ENCODE measurements at places on chromosomes 4 and X.

- peak; percentile 60 for DNase-seq
These were observed 30.9 kb downstream of the NIPAL1 start for GRCh38 chr4:48047421-48047844.

- peak; percentile 75 for DNase-seq
These were observed 327.4 kb downstream of the PPP3CA start for GRCh38 chr4:101019941-101020401.

DNA sequence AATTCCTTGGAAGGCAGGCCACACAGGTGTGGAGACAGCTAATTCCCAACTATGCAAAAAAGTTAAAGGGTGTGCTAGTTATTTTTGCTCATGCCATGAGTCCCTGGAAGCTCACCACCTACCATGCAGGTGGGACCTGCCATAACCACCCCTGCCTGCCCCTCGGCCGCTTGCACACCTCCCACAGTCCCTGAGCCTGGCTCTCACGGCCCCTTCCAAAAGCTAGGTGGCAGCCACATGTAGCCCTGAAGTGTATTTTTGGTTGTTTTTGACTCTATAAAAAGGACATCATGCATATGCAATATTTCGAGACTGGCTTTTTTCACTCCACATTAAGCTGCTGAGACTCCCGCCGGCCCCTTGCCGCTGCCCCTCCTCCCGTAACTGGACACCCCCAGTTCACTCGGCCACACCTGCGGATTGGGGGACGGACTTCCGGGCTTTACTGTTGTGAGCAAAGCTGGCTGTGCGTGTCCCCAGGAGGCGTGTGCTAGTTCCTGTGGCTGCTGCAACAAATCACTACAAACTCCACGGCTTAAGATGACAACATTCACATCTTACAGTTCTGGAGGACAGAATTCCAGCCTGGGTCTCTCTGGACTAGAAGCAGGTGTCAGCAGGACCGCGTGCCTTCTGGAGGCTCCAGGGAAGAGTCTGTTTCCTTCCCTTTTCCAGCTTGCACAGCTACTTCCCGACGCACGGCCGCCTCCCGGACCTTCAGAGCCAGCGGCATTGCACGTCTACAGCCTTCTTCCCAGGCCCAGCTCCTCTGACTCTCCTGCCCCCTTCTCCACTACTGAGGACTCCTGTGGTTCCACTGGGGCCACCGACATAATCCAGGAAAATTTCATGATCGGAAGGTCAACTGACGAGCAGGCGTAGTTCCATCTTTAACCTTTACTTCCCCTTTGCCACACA is 24.8 kb downstream of the ZFYVE28 start:
- DNase-seq, result peak; percentile 18

- DNase-seq, result no peak
These were observed 579.6 kb upstream of the IGFBP7 start for GRCh38 chr4:57689693-57690205.

GRCh38 chr4:84176016-84176415 is 323.1 kb downstream of the NKX6-1 start:
- no peak for DNase-seq

DNA sequence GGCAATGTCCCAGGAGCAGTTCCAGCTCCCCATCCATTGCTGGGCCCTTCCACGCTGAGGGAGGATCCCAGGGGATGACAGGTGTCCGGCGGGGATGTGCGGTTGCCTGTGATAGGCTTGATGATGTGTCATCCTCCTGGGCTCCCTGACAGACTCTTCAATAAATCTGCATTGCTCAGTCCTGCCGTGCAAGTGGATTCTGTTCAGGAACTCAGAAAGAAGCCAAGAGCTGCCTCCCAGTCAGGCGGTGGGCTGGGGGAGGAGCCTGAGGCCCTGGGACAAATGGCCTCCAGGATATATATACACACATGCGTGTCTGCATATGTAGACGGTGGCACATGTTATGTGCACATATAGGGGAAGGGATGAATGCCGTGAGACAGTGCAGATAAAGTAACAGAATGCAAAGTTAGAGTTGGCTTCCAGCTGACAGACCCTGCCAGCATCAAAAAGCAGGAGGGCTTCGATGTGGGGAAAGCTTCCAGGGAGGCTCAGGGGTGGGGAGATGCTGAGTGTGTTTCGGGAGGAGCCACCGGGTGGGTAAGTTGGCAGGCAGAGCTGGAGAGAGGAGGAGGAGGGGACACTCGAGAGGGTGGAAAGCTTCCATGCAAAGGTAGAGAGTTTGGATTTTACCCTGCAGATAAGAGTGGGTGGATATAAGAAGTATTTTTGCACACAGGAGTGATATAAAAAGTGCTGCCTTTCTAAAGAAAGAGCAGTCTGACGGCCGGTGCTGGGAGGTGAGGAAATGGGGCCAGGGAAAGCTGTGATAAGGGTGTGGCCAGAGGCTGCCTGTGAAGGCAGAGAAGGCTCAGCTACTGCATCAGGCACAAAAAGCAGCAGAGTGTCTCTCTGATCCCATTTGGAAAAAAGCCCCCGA is 28.5 kb upstream of the CRMP1 start:
- no peak for DNase-seq

GRCh38 chrX:118974908-118975671 is 672 bp downstream of the LONRF3 start:
- peak; percentile 57 for DNase-seq

DNA sequence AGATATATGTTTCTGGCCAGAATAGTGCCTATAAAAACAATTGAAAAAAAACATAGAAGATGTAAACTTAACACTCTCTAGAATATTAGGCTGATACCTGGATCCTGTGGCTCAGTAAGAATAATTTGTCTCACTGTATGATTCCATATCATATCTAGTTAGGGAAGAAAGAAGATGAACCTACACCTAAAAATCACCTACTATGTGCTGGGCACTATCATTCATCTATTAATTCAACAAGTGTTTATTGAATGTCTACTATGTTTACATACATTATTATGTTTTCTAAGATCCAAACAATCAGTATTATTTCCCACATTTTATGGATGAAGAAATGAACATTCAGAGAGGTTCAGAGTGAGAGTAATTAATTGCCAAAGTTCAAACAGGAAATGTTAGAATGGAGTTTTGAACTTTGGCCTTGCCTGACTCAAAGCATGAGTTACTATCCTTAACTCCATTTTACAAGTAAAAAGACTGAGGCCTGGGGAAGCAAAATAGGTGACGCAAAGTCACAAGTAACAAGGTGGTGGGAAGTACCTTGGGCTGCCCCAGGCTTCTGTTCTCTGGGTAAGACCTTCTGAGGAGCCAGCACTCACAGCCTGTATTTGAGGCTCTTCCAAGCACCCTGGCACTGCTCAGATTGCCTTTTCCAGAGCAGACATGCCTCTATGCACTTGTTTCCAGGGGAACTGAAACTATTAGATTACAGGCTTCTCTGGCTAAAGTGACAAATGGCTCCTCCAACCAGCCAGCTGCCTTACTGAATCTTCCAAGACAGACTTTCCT is 111.1 kb upstream of the ACSL4 start:
- DNase-seq, result no peak

GRCh38 chr4:40150932-40151331 is 45.9 kb upstream of the RHOH start:
- no peak for DNase-seq

DNA sequence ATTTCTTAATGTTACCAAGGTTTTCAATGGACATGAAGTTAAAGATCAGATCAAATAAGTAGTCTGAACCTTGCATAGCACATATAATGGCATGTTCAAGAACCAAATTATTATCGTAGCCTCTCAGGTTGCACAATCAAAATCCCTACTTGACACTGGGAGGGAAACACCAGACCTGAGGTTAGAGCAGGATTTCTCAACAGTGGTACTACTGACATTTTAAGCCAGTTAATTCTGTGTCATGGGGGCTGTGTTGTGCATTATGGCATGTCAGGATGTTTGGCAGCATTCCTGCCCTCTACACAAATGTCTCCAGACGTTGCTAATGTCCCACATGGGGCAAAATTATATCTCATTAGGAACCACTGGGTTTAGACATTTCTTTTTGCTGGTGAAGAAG is 20.8 kb downstream of the RLIM start:
- no peak for DNase-seq

Measured in CD4-positive, alpha-beta T cell treated with Interleukin-12 subunit alpha and Interleukin-12 subunit beta, for 1 hour (primary cell).